ENCODE measurements at places on chromosomes 11 and 22.
A peak's percentile ranks its signal among the peaks of the same experiment; 100 is the strongest.

- no peak for DNase-seq
These were observed 8.1 kb downstream of the INPP5J start for GRCh38 chr22:31130873-31131272.

- no peak for DNase-seq
These were observed 172.9 kb downstream of the DBX1 start for GRCh38 chr11:19987331-19987801.

GRCh38 chr11:59766542-59767224, 11.5 kb downstream of the STX3 start:
- DNase-seq: no peak

DNA sequence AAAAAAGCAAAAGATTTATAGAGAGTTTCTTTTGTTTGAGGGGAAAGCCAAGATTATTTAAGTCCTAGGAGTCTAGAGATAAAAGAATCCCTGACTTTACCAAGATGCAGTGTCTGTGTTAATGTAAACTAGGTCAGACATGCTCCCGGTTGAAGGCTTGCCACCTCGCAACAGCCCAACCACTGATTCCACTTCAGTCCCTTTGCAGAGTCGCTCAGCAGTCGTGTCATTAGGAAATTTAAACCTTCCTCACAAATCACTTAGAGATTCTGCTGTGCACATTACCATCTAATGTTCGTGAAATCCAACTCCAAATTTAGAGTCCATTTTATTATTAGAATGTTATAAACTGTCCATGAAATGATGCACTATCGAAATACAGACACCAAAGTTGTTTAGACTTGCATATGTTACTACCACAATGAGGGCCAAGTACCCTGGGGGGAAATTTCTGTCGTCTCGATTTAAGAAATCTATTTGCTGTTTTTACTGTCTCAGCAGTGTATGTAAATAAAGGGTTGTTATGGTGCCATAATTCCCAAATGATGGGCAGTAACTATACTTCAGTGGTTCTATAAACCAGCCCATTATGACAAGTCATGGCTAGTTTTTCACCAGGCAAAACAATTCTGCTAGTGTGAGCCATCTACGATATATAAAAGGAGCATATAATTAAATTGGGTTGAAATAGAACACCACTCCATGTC, 101.4 kb upstream of the MTNR1B start:
- no peak for DNase-seq

- DNase-seq: no peak
These were observed 15.7 kb downstream of the IFITM10 start for GRCh38 chr11:1734641-1735081.

DNA sequence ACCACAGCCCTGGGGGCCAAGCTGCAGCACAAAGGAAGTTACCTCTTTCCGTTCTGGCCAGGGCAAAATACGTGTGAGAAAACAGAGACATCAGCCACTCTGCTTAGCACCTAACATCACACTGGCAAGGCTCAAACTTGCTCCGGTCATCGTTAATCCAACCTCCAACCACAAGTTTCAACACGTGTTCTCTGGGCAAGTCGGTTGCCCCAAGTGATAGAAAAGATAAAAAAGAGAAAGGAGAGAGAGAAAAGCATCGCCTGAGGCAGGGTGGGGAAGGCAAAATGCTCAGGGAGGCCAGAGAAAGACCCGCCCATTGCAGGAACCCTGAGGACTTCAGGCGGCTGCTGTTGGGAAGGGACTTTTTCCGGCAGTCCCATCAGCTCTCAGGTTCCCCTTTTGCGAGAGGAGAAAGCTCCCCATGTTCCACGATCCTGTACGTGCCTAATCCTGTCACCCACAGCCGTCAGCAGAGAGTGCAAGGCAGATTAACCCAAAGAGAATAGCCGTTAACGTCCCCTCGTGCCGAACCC, 18.5 kb upstream of the B4GALNT4 start:
- peak; percentile 28 for DNase-seq

- peak; percentile 53 for DNase-seq
These were observed 5.7 kb upstream of the HINFP start for GRCh38 chr11:119115484-119116234.

DNA sequence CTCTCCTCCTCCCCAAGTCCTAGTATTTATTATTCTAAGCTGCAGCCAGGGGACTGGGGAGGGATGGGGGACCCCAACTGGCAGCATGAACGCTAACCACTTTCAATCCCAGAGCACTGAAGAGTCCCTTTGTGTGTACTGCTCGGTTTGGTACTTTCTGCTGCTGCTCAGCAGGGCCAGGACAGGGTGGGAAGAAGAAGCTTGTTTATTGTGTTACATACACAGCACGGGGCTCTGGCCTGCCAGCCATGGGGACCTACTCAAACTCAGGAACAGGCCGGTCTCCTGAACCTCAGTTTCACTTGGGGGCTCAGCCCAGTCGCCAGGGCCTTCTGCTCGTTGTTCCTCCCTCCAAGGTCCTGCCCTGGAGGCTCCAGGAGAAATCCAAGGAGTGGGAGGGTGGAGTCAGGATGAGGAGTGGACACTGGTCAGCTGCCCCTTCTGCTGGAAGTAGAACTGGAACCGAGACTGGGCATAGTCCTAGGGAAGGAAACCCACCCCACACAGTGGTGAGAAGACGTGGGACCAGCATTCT, 616 bp upstream of the CPT1B start:
- DNase-seq: no peak

DNA sequence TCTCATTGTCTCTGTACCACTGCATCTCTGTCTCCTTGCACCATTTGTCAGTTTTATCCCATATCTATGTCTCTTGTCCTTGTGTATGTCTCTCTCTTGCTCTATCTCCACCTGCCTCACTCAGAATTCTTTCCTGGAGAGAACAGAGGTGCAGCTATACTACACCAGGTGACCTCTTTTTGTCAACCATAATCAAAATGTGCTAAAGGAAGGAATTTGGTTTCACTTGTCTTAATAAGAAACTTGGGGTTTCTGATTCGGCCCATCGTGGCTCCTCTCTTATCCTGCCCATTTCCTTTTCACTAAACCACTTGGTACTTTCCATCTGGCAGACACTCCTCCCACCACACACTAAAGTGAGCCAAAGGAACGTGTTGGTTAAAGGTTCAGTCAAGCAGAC, 2.0 kb upstream of the C11orf42 start:
- DNase-seq: peak; percentile 40

DNA sequence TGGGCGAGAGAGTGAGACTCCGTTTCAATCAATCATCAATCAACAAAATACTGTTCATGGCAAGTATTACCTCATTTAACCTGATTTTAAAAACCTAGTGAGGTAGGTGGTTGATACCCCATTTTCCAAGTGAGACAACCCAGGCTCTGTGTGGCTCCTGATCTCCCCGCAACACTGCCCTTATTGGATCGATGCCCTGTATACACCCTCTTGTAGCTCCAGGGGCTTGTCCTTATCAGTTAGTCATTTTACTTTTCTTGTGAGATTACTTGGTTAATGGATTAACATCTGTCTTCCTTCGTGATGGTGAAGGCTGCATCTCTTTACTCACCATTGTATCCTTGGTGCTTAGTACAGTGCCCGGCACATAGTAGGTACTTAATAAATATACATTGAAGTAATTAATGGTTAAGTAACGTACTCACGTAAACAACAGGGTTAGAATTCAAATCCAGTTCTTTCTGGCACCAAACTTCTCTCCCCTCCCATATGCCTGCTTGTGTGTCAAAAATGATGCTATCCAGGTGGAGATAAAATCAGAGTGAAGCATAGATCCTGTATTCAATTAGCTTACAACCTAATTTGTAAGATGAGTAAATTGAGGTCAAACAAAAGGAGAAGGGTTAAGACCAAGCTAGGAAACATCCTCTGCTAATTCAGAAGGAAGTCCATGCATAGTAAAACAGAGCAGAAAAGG, 1.8 kb upstream of the PRG2 start:
- DNase-seq: no peak

DNA sequence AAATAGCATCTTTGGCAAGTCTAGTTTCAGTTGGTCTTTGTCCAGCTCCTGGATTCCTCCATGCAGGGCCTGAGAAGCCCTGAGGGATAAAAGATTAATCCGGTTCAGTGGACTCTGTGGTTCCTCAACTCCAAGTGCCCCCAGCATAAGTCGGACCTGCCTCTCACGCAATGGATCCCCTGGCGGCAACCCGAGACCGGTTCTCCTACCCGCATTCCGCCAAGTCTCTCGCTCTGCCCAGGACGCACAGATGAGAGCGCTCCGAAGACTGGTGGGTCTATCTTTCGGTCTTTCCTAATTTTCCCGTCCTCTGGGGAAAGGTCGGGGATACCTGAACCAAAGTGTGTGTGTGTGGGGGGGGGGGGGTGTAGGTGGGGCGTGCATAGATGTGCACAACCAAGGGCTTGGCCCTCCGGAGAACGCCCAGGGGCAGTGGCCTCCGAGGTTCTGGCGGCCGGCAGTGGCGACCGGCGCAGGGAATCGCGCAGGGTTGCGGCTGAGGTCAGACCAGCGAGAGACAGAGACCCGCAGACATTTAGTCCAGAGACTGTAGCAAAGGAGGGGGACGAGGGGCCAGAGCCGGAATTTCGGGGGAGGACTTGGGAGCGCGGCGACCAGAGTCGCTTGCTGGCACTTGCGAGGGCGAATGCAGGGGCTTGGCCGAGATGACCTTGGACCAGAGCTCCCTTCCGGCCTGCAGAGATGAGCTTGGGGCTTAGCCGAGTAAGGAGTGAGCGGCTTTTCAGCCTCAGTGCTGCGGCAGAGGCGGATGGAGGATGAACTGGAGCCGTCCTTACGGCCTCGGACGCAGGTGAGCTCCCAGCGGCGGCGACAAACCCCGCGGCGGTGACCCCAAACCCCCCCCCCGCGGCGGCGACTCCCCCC, 712 bp upstream of the SLC2A11 start:
- DNase-seq: peak; percentile 11

- DNase-seq: no peak
These were observed 2.7 kb downstream of the CCND1 start for GRCh38 chr11:69643646-69644045.

- no peak for DNase-seq
These were observed 322.3 kb upstream of the B3GAT1 start for GRCh38 chr11:134734141-134734845.

- DNase-seq: no peak
These were observed 7.6 kb upstream of the SEPTIN5 start for GRCh38 chr22:19706661-19707151.

DNA sequence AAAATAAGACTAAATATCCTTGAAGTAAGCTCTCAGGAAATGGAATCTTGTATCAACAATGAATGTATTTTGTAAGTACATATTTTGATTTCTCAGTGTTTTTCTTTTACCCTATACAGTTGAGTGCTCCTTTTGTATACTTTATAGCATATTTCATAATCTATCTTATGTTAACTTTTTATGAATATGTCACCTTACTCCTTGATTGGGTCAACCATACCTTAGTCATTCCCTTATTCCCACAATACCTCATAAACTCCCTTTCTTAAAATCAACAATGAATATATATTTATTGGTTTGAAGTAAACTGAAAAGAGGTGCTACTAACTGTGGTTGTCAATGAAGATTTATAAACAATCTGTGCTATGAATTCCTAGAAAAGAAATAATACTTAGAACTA, 686.2 kb downstream of the METTL15 start:
- no peak for DNase-seq

DNA sequence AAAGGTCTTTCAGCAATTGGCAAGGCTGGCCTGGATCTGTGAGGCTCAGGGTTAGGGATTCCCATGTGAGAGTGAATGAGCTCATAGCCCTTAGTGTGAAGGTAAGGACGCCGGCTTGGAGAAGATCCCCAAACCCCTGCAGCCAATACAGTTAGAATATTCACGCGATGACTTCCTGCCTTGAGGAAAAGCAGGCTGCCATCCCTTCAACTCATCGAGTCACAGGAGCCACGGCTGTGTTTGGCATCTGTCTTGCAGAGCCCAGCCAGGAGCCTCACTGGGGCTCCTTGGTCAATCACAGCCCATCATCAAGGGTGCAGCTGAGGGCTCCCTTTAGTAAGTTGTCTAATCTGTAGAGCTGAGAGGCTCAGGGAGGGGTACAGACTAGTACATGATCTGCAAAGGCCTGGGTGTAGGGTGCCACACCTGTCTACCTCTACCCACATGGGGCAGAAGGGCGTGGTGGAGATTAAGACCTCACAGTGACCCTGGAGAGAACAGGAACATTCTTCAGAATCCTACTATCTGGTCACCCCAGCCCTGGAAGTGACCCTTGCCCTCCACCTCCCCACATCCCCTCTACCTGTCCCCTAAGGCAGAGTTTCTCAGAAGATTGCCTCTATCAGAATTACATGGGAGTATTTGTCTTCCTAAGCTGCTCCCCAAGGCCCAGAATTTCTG, 18.5 kb downstream of the IL10RA start:
- no peak for DNase-seq

GRCh38 chr22:24147666-24148065, 33.6 kb upstream of the SUSD2 start:
- no peak for DNase-seq

DNA sequence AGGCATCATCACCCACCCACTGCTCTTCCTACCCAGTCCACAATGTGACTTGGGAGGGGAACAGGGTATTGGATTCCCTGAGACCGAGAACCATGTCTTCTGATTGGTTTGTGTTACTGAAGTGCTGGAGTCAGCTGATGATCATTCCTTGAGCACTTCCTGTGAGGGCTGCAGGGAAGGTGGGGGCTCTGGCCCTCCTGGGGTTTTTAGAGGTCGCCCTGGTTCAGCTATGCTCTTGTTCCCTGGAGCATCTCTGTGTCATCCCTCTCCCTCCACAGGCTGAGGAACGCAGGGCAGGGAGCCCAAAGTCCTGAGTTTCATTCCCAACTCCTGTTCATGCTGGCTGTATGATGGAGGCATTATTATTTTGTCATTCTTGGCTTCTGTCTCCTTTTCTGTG, 6.7 kb downstream of the ZC3H7B start:
- DNase-seq: no peak

GRCh38 chr11:99916078-99916477, 771.0 kb upstream of the ARHGAP42 start:
- DNase-seq: no peak

GRCh38 chr22:38943201-38943600, 14.2 kb upstream of the APOBEC3A start:
- no peak for DNase-seq

- DNase-seq: no peak
These were observed at the start of gene MS4A18 for GRCh38 chr11:60724420-60724819. MS4A18 (plus strand) TSS chr11:60724720.

GRCh38 chr11:73521621-73522020, 76.3 kb downstream of the FAM168A start:
- DNase-seq: no peak

DNA sequence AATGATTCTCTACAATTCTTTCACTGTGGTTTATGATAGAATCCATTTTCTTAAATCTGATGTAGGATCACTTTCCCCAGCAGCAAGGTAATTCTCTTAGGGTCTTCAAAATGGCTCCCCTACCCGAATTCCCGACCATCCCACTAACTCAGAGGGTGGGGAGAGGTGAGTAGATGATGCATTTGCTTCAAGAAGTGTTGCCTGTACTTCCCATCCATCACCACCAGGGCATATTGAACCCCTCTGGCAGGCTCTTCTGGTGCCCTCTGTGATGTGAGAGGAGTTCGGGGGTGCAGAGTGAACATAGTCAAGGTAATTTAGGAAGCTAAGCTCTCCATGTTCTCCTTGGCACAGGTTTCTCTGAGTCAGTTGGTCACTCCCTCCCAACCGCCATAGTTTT, 52.3 kb downstream of the ZNRF3 start:
- DNase-seq: no peak

GRCh38 chr11:103537904-103538502, 428.8 kb downstream of the DYNC2H1 start:
- no peak for DNase-seq

Data from CD4-positive, alpha-beta T cell treated with Interleukin-21 for 1 hour (primary cell).